ENCODE measurements at places on chromosomes 1 and 21.

DNA sequence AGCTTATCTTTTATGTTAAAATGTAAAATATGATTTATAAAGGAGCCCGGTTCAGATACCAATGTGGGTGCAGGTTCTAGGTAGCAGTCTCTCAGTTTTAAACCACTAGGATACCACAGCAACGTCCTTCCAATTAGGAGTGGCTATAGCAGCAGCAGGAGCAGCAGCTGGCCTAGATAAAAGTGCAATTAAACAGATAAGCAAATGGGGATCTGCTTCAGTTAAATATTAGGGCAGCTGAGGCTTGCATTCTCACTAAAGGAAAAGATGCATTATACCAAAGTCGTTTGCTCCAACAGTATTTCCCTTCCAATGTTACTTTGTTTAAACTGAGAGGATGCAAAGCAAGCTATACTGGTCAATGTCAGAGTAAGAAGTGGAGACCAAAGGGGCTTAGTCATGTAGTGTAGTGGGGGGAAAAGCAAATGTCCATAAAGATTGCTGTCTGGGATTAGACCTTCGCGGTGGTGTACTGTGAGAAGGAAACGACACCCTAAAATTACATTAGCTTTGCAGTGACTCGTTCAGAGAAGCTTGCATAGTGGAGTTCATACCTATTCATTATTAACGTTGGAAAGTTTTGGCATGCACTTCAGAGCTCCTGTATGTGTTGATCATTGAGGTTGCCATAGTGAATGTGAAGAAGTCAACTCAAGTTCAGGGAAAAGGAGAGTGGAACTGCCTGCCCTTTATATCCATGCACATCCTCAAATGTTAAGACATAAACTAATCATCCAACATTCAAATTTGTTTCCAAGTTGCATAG is 272.2 kb downstream of the VAV3 start:
- no peak for DNase-seq

DNA sequence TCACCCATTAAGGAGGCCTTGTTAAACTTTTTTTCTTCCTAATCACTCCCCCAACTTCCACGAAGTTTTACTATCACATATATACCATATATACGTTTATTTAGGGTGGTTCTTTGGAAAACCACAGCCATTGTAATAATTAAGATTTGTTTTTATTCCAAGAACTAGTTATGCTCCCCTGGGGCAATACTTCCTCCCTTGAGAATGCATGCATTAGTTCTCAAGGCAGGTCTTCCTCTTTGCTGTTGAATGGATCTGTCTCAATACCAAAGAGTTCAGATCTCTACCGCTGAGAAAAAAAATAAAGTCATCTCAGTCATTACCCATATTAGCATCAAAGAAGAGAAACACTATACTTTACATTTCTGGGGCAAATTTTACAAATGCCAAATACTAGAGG is 567.7 kb upstream of the RGS18 start:
- DNase-seq: no peak

DNA sequence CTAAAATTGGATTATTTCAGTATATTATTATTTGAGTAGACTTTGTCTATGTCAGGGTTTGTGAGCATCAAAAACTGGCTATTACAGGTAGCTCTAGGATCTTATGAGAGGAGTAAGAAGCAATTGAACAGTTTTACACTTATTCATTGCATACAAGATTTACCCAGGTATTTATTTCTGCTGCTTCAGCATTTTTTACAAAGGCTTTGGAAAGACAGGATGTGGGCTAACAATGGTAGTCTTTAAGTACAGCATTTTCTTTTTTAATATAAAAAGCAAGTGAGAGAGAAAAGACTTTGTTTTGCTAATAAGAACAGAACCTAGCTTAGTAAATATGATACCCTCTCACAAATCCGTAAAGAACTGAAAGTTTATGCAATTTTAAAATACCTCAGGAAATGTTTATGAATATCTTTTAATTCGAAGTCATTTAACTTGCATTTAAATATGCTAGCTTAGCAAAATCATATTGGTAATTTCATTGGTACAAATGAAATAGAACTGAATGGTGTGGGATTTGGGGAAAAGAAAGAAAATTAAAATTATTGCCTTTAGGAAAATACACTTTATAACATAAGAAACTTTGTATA is 32.1 kb upstream of the RGS18 start:
- DNase-seq: no peak

GRCh38 chr1:90114521-90115141 is 119.7 kb downstream of the ZNF326 start:
- DNase-seq: peak; percentile 68

DNA sequence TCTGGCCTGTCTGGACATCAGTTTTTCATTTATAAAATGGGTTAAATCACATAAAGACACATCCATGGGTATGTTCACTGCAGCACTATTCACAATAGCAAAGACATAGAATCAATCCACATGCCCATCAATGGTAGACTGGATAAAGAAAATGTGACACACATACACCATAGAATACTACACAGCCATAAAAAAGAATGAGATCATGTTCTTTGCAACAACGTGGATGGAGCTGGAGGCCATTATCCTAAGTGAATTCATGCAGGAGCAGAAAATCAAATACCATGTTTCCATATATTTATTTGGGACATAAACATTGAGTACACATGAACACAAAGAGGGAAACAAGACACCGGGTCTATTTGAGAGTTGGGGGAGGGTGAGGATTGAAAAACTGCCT is 28.1 kb downstream of the ZBTB8OS start:
- DNase-seq: no peak

DNA sequence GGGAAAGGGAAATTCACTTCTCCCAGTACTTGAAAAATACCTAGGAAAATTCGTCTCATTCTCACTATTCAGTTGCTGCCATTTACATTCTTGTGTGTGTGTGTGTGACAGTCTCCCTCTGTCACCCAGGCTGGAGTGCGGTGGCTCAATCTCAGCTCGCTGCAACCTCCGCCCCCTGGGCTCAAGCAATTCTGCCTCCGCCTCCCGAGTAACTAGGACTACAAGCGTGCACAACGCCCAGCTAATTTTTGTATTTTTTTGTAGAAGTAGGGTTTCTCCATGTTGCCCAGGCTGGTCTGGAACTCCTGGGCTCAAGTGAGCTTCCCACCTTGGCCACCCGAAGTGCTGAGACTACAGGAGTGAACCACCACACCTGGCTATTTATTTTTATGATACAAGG is 1.2 kb downstream of the SNAPIN start:
- DNase-seq: no peak

DNA sequence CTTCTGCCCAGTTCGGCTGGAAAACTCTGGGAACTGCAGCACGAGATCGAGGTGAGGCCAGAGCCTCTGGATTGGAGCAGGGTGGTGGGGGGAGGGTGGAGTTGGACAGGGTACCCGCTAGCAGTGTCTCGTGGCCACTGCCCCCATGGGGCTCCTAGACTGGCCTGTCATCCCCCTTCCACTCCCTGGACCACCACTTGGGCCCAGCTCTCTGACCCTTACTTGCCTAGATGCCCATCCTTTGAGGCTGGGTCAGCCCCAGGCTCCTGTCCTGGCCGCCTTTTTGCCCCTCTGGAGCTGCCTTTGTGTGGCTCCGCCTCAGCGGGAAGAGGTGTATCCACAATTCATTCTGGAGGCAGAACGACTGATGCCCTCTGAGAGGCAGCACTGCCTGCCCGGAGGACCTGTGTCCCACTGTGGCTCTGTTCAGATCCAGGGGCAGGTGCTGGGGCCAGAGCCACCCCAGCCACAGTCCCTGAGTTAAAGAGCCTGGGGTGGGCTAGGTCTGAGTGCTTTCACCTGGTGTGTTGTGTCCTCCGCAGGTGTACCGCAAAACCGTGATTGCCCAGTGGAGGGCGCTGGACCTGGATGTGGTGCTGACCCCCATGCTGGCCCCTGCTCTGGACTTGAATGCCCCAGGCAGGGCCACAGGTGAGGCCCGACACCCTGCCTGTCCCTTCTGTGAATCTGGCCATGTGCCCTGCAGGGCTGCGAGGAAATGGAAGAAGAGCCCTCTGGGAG is 17.7 kb downstream of the FAAH start:
- no peak for DNase-seq

DNA sequence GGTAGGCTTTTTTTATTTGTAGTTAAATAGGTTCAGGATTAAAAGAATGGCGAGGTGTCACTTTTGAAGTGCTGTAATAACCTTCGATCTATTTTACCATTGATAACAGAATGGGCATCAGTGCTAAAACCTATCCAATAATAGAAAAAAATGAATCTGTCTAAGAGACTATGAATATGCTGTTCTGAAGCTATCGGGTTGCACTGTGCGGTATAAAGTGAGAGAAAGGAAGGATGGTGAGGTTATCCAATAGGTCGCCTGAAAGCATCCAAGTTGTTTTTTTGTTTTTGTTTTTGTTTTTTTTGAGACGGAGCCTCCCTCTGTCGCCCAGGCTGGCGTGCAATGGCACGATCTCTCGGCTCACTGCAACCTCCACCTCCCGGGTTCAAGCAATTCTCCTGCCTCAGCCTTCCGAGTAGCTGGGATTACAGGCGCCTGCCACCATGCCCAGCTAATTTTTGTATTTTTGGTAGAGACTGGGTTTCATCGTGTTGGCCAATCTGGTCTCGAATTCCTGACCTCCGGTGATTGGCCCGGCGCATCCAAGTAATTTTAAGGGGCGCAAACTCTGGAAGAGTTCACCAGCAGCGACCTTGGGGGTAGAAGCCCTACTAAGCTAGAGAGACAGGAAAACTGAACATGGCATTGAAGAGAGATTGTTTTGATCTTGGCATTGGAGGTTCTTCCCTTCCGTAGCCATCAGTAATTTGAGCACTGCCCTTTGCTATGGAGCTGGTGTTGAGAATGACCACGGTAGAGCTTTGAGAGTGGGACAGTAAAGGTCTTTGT is 8.7 kb upstream of the MDM4 start:
- DNase-seq: peak; percentile 73

- DNase-seq: no peak
Measured at GRCh38 chr1:111513410-111514020, 10.1 kb upstream of the ADORA3 start.

All from astrocyte of the hippocampus (primary cell).